ENCODE measurements at places on chromosomes 2 and 18. TPM values are rescaled to one million over a fixed set of nuclear protein-coding genes. Genes with fewer than 3 reads are reported as not detected.

The TUBA4B gene
- not detected for total RNA-seq

The DLGAP1 gene
- 10.2 TPM for total RNA-seq

The ASB18 gene
- not detected for total RNA-seq

The MOCOS gene
- 88.1 TPM for total RNA-seq

The KLF7 gene
- total RNA-seq: 11.0 TPM

The GKN1 gene
- not detected for total RNA-seq

The IL1R2 gene
- total RNA-seq: 12.5 TPM

The CHRND gene
- not detected for total RNA-seq

The CRYGD gene
- total RNA-seq: not detected

The ARHGAP15 gene
- 33.8 TPM for total RNA-seq

The FOXD4L1 gene
- 0.11 TPM for total RNA-seq

The PPIL3 gene
- 186 TPM for total RNA-seq

The GALR1 gene
- not detected for total RNA-seq

The UGT1A4 gene
- not detected for total RNA-seq

The NLRC4 gene
- 6.8 TPM for total RNA-seq

The CERKL gene
- not detected for total RNA-seq

Measured in adrenal gland (tissue), 19 donors.